Stimulated activated CD8-positive, alpha-beta memory T cell treated with anti-CD3 and anti-CD28 coated beads, Interleukin-15, amount 100 ng/mL, for 48 hours (primary cell): ENCODE measurements at places on chromosomes 4 and X.

- no peak for DNase-seq
Observed at GRCh38 chrX:155694649-155695048, 81.9 kb upstream of the TMLHE start.

- DNase-seq: no peak
Observed at GRCh38 chr4:92451782-92452181, 148.0 kb downstream of the GRID2 start.

GRCh38 chr4:99002279-99002678 is 6.8 kb downstream of the METAP1 start:
- no peak for DNase-seq

DNA sequence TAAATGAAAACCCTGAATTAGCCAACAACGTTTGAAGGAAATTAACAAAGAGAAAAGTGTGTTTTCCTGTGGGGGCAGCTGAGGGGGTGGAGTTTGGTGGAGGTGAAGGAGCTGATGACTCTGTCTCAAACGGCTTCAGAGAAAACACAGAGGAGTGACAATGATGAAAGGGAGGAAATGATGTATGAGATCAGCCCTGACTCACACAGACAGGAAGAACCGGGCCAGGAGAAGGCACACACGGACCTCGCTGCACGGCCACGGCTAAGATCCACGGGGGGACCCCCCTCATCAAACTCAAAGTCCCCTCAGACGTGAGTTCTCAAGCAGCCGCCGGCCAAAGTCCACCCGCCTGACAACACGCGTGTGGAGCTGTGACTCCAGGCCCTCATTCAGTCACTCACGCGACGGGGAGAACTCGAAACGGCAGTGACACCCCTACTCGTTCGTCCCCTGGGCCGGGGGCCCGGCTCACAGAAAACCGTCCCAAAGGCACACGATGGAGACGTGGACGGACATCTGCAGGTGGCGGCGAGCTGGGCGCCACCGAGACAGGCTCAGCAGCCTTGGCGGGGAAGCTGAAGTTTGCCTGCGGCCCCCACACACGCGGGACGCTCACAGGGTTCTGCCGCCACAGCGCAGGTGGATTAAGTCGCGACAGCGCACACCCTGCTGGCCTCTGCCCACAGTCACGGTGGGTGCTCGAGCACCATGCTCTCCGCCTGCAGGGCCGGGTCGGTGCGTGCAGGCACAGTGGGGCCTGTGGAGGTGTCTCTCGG is 28.8 kb downstream of the PPP2R3B start:
- DNase-seq: peak; percentile 17

- DNase-seq: no peak
Observed at GRCh38 chr4:32589853-32590252, 1869.7 kb downstream of the PCDH7 start.

- DNase-seq: no peak
Observed at GRCh38 chr4:101355767-101356702, 8.7 kb upstream of the PPP3CA start.

GRCh38 chr4:120293341-120293740 is 226.7 kb upstream of the MAD2L1 start:
- DNase-seq: no peak

GRCh38 chrX:54357414-54358377 is at the start of gene WNK3:
Gene WNK3 (minus strand): TSS chrX:54358046.
- DNase-seq: no peak

GRCh38 chrX:130772776-130773143 is 130.2 kb downstream of the ENOX2 start:
- DNase-seq: no peak

DNA sequence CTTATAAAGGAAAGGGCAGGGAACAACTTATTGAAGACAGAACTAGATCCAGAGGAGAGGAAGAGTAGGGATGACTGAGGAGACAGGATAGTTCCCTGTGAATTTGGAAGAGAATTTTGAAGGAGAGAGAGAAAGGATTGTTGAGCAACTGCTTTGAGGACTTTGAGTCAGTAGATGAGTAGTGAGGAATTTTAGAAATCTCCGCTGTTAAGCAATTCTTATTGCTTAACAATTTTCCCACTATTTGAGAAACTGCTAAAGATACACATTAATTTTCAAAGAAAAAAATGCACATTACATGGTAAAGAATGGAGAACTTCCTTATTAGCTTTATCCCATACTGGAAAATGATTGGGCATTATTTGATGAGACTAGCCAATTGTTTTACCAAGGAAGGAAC is 116.3 kb upstream of the NRK start:
- no peak for DNase-seq

GRCh38 chrX:79268788-79269187 is 98.3 kb downstream of the ITM2A start:
- DNase-seq: no peak

- DNase-seq: no peak
Observed at GRCh38 chr4:166458756-166459155, 585.7 kb downstream of the TLL1 start.

DNA sequence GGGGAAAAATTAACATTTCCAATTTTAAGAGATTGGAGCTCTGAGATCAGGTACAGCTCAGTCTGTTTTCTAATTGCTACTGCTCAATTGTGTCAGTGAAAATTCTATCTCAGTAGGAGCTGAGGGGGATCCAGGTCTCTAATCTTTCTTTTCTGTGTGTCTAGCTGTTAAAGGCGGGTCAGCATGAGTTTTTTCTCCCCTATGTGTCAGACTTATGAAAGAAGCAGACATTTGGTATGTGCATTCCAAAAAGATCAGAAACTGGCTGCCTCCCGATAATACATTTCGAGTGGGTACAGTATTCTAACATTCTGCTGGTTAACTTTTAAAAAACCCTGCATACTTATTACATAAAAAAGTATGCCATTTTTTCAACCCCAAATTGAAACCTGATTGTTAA is 72.4 kb downstream of the PCDH7 start:
- no peak for DNase-seq

DNA sequence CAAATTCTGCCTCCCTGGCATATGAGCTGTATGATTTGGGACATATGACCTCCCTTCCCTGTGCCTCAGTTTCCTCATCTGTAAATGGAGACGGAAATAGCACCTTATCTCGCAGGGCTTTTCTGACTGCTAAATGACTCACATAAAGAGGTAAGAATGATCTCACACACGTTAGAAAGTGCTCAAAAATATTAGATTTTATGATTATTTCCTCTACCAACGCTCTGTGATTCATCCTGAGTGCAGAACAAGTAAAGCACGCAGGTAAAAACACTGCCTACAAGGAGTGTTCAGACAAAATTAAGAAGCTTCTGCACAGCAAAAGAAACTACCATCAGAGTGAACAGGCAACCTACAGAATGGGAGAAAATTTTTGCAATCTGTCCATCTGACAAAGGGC is 21.1 kb downstream of the ACSL1 start:
- DNase-seq: no peak

- peak; percentile 27 for DNase-seq
Observed at GRCh38 chr4:113540859-113541258, 220.7 kb downstream of the CAMK2D start.

- no peak for DNase-seq
Observed at GRCh38 chr4:7772711-7773385, 166.8 kb downstream of the AFAP1 start.

DNA sequence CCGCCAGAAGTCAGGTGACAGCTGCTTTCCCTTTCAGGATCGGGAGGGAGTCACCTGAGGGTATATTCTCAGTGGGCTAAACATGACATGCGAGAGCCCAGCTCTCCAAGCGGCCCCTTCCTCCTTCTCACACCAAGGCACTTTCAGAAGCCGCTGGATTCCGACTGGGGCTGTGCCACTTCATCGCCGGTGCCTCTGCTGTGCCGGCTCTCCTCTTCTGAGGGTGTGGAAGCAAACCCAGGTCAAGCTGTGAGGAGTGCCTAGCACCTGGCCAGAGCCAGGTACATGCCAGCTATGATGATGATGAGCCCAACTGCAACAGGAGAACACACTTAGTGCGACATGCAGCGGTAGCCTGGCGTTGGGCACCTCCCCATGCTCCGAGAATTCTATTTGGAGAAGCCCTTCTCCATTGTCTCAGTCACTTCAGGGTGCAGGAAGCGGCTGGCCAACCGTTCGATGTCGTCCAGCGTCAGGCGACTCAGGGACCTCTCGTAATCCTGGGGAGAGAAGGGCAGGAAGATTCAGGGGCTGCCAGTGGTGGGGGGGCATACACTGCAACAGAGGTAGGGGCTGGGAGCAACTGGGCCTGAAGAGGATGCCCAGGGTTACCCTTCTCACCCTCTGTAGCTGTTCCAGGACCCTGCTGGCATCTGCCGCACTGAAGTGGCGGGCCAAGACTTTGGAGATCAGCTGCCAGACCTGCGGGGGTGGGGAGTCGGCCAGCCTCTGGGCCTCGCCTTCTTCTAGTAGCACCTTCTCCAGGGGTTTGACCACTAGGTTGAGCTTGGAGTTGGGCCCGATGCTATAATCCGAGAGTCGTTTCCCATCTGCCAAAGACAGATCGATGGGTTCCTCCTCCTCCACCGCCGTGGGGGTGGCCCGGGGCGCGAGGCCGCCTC is 1.0 kb downstream of the UBL4A start:
- no peak for DNase-seq

DNA sequence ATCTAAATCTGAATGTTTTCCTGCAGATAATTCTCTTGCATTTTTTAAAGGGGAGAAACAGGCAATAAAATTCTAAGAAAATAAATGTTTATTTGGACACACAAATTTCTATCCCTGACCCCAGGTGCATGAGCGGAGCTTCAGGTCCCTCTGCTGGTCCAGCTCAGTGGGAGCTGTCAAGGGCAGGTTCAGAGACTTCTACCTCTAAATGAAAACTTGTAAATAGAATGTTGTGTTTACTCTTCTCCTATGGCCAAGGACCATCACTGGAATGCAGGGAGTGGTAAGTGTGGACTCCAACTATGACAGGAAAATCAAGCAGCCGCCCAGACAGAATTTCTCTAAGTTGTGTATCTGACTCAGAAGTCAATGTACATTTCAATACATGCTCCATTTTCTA is 148.6 kb upstream of the TTC29 start:
- no peak for DNase-seq

DNA sequence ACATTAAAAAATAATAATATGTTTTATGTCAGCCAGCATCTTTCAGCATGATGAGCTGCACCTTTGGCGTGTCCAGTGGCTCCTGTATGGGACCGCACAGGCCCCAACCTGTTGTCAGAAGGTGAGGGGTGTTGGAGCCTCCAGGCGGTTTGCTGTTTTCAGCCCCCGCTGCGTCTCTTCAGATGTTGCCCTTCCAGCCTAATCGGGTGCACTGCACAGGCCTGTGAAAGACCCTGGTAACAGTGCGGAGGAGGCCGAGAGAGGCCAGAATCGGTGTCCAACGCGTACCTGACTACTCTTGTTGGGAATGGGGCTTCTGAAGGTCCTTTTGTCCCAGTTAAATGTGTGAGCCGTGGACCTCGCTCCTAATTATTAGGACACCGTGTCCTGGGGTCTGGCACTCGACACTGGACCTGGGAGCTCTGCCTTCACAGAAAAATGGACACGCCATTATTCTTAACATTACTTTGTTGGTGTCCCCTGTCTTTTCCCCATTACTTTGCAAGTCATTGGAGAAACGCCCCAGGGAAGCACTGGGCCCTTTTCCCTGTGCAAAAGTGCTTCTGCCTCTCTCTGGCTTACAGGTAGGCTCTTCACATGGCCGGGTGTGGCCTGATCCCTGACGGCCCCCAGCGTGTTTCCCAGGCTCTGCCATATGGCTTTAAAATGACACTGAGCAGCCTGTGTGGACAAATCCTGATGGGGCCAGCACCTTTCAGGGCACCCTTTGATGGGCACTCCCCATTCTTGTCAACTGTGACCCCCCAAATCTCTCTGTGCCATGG is 51.2 kb downstream of the TBC1D14 start:
- no peak for DNase-seq

- no peak for DNase-seq
Observed at GRCh38 chrX:9598344-9598743, 133.5 kb downstream of the TBL1X start.

DNA sequence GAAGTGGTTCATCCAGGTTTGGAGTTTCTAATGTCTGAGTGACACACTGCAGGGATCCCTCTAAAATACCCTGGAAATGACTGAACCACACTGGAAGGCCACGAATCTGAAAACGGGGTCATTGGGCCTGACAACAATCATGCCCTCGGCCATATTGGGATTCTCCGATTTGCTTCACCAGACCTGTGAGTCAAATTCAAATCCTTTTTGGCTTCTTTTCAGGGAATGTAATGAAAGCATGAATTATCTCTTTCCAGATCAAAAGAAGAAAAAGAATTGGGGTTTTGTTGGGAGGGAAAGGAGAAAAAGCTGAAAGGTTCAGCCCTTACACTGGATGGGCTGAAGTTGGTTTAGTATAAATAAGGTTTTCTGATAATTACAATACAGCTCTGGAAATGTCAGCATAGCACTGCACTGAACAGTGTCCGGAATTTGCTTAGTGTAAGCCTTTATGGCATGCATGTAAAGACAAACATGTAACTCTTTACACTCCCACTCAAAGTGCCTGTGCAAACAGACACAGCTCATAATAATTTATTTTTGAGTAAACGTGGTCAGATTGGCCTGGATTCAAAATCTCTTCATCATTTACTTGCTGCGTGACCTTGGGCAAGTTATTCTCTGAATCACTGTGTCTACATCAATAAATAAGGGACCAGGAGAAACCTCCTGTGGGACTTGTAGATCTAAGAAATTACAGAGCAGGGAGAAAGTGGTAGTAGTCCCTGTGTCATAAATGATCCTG is 21.4 kb downstream of the CT47C1 start:
- no peak for DNase-seq

- DNase-seq: no peak
Observed at GRCh38 chr4:97353876-97354275, 789.4 kb downstream of the STPG2 start.

- DNase-seq: no peak
Observed at GRCh38 chr4:120228086-120228485, 161.4 kb upstream of the MAD2L1 start.

DNA sequence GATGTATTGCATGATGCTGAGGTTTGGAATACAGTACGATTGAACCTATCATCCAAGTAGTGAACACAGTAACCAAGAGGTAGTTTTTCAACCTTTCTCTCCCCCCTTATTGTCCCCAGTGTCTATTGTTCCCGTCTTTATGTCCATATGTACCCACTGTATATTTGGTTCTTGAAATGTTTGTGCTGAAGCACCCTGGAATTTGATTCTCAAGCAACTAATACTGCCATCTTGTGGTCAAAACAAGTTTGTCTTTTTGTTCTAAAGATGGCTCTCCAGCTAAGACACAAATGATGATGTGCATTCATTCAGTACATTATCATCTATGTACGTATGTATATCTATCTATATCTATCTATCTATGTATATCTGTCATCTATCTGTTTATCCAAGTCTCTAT is 33.5 kb upstream of the DCX start:
- DNase-seq: no peak

DNA sequence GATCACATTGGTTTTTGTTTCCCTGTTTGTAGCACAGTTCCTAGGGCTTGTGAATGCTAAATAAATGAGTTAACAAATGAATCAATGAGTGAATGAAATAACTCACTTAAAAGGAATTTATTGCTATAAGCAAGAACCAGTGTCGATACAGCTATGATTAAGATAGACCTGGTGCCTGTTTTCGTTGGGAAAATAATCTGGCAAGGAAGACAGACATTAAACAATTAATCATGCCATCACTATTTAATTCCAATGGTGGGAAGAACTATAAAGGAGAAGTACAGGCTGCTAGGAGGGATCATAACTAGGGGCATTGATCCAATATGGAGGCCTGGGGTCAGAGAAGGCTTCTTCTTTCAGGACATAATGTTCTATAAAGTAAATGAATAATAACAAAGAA is 4.5 kb upstream of the CBR4 start:
- no peak for DNase-seq

GRCh38 chr4:139454111-139455045 is at the start of gene RAB33B:
Gene RAB33B (plus strand): TSS chr4:139454121. CDS start chr4:139454196, 75 bp downstream.
- DNase-seq: no peak

GRCh38 chrX:65014230-65014629 is 38.0 kb upstream of the ZC4H2 start:
- DNase-seq: no peak

GRCh38 chr4:86657910-86658309 is 63.8 kb downstream of the PTPN13 start:
- DNase-seq: no peak
